SHP77 treated with DMSO at 0.1 percent for 48 hours (cell line): ENCODE measurements at places on chromosomes 3 and 15.

GRCh38 chr3:30539206-30539605 lies 67.2 kb upstream of the TGFBR2 start:
- no peak for DNase-seq

- no peak for DNase-seq
Observed at GRCh38 chr3:12643010-12643380, 20.9 kb downstream of the RAF1 start.

DNA sequence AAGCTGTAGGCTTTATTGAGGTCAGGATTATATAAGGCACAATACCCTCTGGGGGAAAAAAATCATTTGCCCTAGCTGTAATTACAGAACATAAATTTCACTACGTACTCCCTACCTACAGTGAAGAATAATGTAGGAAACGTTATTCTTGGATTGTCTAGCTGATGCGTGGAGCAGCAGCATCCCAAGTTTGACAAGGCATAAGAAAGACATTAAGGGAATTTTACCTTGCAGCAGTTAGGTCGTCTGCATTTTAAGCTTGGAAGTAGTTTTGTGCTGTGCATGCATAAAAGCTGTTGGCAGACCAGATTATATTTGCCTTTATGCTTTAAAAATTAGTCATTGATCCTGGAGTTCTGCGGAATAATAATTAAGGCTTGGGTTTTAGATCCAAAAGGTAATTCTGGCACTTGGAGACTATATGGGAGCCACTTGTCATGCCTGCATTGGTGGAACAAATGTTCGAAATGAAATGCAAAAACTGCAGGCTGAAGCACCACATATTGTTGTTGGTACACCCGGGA lies 2.2 kb downstream of the EIF4A2 start:
- no peak for DNase-seq

DNA sequence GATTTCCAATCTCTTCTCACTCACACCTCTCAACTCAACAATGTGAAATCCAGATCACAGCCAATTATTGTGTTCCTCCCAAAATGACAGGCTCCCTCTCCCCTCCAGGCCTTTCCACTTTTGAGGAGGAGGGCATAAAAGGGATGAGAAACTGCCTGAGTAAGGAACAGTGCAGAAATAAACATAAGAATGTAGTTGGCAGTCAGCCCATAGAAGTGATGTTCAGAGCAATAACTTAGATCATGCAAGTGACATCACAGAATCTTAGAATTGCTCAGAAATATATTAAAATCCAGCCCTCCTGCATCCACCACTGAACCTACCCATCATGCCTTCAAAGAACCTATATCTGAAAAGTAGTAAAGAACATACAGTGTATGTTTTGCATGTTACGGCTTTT lies 299.4 kb upstream of the GADL1 start:
- DNase-seq = no peak

DNA sequence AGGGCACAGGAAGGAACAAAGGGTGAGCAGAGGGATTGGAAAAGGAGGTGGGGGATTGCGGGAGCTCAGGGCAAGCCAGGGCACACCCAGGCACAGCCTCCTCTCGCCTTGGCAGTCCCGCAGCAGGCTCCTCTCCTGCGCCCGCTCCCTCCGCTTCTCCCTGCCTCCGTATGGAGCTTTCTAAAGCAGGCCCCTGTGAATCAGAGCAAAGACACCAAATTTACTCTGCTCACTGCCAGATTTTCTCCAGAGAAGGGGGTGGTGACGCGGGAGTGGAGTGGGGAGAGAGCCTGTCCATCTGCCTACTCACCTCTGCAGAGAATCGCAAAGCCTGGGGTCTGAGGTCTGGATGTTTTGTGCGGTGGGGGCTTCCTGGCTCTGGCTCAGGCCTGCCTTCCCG lies 20.0 kb downstream of the ATP2B2 start:
- no peak for DNase-seq

DNA sequence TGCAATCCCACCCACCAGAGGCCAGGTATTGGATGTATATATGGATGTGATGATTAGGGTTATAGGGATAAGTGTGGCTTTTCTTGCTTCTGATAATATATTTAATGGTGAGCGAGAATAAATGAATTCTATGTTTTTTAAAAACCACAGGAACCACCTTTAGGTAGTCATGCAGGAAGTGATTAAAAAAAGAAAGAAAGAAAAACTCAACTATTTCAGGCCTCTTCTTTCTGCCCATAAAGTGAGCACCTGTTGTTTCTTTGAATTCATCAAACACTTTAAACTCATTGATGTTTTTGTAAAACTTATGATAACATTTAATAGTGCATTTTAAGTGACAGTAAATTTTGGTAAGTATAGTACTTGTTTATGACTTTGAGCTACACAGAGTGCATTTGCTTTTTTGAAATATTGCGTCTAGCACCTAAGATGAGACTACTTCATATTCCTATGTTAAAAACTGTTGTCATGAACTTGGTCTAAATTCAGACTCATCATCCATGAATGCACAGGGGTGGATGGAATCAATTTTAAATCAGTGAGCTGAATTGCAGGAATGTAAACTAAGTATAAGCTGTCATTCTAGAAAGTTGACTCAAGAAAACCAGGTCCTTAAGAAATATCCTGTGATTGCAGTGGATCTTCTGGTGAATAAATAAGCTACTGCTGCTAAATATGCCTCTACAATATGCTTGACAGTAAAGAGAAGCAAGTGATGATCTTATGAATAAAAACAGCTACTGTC lies 764.4 kb upstream of the NECTIN3 start:
- no peak for DNase-seq

GRCh38 chr3:27200721-27201489 lies 168.3 kb downstream of the NEK10 start:
- no peak for DNase-seq

- DNase-seq = no peak
Observed at GRCh38 chr3:37387462-37387861, 213.1 kb upstream of the LRRFIP2 start.

DNA sequence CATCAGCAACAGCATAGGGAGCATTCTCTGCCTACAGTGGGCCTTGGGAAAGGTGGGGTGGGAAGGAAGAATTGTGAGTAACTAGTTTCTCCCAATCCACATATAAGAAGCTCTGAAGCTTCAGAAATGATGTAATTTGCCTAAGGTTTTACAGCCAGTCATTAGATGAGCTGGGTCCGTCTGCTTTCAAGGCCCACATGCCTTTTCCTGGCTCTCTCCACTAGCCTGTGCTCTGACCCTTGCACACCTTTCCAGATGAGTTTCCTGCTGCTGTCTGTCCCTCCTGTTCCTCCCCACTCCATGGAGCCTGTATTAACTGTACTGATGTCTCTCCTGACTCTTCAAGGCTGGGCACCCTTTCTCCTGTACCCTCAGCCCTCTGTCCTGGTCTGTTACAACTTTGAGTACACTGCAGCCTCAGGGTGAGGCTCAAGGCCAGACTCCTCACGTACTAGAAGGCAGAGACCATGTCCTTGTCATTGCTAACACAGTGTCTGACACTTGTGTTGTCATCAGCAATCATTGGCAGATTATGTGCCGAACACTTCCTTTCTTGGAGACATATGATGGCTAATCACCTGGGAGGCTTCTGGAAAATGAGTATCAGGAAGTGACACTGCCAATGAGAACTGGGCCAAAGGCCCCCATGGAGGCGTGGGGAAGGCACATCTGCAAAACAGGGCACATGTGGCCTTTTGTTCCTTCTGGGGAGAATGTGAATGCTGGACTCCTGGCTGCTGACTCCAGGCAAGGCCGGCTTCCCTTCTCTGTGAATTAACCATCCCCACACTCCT lies 6.6 kb downstream of the TM6SF1 start:
- no peak for DNase-seq

- no peak for DNase-seq
Observed at GRCh38 chr3:20563985-20564384, 378.0 kb upstream of the SGO1 start.
